ENCODE measurements at places on chromosomes 2 and 18.

DNA sequence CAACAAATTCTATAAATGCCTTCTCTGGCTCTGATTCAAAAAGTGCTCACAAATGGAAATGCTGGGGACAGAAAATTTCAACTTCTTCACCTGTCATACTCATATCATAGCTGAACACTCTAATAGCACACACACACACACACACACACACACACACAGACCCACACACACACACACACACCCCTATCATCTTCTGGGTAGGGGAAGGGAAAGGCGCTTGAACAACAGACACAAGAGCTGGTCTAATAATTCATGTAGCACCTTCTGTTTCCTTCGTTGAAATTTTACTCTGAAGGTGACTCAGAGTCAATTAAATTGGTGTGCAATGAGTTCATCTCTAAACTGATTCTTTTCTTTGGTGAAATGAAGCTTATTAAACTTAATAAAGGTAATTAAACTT lies 32.9 kb downstream of the CD28 start:
- DNase-seq: no peak

GRCh38 chr2:153487448-153487847 lies 8.9 kb upstream of the RPRM start:
- no peak for DNase-seq

DNA sequence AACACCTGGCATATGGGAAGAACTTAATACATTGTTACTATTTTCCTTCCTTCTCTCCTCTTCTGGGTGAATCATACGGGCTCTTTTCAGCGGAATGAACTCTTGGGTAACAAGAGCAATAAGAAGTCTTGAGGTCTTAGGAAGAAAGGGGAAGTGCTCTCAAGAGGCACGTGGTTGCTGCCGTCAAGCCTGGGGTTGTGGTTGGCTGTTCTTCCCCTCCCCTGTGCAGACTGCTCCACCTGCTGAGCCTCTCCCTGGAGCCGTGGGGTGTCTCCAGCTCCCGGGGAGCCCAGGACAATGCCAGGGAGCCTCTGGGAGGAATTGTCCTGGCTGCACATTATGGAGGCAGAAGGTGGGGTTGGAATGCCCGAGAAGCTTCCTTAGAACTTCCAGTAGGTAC lies 19.4 kb downstream of the TOGARAM2 start:
- DNase-seq: peak; percentile 97

- no peak for DNase-seq
Measured at GRCh38 chr2:239625971-239626734, 225.3 kb upstream of the HDAC4 start.

DNA sequence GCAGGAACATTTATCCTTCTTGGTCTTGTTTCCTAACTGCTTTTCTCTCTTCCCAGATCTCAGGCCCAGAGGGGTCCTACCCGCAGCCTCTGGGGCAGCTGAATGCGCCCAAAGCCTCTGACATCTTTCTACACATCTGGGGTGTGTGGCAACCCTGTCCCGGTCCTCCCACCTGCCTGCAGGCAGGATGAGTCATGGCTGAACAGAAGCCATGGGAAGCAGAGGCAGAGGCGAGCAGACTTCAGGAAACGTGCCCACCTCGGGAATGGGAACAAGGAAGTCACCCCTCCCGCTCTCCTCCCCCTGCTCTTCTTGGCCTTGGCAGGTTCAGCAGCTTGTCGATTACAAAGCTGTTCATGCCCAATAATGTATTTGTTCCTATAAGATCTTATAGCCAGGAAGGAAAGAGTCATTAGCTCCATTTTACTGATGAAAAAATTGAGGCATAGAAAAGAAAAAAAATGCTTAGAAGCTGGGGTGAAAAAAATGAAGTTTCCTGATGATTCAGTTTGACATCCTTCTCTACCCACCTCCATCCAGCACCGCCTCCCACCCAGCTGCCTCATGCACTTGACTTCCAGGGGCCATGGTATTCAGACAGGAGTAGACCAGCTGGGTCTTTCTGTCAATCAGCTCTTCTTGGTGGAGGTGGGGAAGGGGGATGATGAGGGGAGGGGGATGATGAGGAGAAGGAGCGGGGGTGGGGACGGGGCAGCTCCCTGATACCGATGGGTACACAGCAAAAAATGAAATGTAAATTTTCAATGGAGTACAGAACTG lies 10.4 kb upstream of the KCNF1 start:
- no peak for DNase-seq

- DNase-seq: no peak
Measured at GRCh38 chr2:207477896-207478295, 51.9 kb upstream of the CREB1 start.

DNA sequence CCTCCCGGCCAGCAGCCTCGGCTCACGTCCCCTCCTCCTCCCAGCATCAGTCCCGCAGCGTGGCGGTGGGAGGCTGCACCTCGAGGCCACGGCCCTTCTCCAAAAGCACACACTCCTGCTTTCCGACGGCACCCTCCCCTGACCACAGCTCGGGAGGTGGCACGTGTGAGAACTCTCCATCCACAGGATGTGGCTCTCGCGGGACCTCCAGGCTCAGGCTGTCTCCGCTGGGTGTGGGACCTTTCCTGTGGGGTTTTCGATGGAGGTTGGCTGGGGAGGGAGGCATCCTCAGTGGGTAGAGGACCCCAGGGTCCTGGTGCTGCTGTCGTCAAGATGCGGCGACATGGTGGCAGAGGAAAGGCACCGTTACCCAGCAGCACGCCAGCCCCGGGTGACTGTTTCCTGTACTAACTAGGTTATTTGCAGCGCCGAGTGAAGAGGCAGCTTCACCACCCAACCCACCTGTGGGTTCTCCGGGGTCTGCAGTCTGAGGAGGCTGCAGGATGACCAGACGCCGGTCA lies 42.8 kb upstream of the KCNG2 start:
- no peak for DNase-seq

DNA sequence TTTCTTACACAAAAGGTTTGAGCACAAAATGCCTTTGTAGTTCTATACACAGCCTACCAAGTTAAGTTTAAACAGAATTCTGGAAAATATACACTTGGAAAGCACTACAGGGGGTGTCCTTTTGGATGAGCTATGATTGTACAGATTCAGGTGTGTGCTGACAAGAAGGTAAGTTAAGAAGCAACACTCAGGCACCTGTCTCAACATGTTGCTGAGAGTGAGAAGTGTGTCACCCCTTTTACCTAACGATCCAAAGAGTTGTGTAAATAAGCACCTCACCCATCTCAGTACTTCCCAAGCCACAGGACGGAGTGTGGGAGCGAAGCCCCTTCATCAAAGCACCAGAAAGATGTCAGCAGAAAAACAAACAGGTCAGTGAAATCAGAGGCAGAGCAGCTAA lies 109.5 kb upstream of the DAPL1 start:
- no peak for DNase-seq

DNA sequence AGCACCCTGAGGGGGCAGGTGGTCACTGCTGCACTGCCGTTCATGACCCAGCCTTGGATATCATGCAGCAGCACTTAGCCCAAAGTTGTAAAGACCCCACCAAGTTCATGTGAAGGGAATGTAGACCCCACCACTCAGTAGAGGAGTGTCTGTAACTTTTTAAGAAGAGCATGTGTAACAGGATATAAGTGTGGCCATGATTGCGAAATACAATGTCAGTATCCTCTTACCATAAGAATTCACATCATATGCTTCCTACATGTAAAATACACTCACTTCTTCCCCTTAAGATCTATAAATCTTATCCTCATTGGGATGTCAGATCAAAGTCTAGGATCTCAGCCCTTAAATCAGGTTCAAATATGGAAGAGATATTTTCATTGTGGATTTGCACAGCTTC lies 276.9 kb downstream of the PTPRM start:
- peak; percentile 4 for DNase-seq

DNA sequence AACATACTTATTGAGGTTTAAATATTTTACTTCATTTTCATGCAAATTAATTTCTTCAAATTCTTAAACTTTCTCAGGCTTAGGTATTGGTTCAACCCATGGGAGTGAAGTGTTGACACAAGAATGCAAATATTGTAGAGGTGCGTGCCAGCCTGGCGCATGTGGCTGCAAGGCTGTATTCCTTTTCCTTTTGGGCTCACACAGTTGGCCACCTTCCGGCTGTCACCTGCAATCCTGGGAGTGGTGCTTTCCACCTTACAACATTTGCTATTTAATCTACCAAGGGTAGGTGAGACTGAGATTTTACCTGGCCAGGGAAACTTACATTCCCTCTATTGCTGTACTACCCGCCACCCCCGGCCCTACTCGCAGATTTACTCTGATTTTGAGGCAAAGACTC lies 141.1 kb downstream of the DCC start:
- no peak for DNase-seq

All from Kasumi-1 (cell line).